ENCODE measurements at places on chromosomes 2 and 18. TPM values are rescaled to one million over a fixed set of nuclear protein-coding genes. Genes with fewer than 3 reads are reported as not detected.

Gene DYNAP
- not detected for total RNA-seq

Gene NEB
- total RNA-seq: 0.31 TPM

Gene COPS8
- total RNA-seq: 39.5 TPM

Gene SERPINB3
- not detected for total RNA-seq

Gene ESPNL
- total RNA-seq: 0.13 TPM

Gene SLC9A4
- total RNA-seq: 0.08 TPM

Gene RGPD4
- not detected for total RNA-seq

Gene PTPRN
- total RNA-seq: 0.16 TPM

Gene CCDC141
- total RNA-seq: 19.5 TPM

Gene WDCP
- 23.2 TPM for total RNA-seq

DNA sequence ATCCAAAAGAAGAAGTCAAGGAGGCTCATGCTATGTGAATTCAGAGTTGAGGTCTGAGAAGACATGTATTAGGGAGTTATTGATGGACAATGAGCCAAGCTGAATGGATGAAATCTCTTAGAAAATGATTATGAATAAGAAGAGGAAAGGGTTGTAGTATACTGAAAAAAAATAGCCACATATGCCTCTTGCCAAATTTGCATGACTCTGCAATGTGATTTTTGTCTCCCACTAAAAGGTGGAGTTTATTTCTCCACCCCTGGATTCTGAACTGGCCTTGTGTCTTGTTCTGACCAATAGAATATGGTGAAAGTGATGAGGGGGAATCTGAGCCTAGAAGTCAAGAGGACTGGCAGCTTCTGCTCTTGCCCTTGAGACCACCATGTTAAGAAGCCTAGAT is 8.6 kb upstream of the ERICH2 start:
- DNase-seq: no peak
- H3K4me1 ChIP-seq: no peaks in the 10 kb centered on the region
- H3K4me3 ChIP-seq: no peak overlapping the region
- H3K27me3 ChIP-seq: peaks cover 6% of the 10 kb centered on the region
- H3K36me3 ChIP-seq: no peaks in the 10 kb centered on the region

- peak overlapping the region; percentile 17 for H3K27ac ChIP-seq
- H3K4me3 ChIP-seq: peak overlapping the region; percentile 95
- no peaks in the 10 kb centered on the region for H3K27me3 ChIP-seq
- DNase-seq: no peak
Measured at GRCh38 chr2:162071001-162071400, 3.0 kb downstream of the DPP4 start.

DNA sequence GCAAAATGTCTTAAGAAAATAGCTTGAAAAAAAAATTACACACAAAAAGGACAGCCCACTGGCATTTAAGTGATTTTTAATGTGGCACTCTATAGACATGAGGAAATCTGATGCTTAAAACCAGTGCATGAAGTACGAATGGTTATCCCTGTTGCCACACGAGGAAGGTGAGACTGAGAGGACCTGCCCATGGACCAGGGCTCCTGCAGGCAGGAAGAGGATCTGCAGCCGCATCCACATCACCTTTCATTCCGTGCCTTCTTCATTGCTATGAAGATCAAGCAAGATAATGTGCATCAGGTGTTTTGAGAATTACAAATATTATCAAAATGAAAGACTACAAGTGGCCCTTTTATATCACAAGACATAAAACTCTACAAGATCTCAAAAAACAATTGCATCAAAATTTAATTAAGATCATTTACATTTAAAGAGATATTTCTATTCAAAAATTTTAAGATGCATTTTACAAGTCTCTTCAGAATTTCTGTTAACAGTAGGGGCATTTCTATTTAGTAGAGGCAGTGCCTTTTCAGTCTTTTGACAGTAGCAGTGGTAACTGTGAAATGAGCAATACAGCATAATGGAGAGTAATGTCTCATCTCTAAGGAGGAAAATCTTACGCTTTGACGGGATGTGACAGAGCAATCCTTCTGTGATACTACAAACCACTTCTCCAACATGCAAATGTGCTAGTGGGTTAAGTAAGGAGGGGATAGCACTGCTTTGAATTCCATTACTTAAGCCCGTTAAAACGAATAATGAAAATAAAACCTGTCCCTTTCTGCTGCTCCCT is 83.4 kb downstream of the SLC5A7 start:
- H3K4me3 ChIP-seq: no peak overlapping the region
- no peak overlapping the region for H3K27ac ChIP-seq
- DNase-seq: no peak

GRCh38 chr2:122007577-122007976 is 252.1 kb downstream of the TSN start:
- no peak overlapping the region for H3K27ac ChIP-seq
- no peak for DNase-seq
- no peaks in the 10 kb centered on the region for H3K4me1 ChIP-seq
- no peaks in the 10 kb centered on the region for H3K36me3 ChIP-seq

- H3K36me3 ChIP-seq: no peaks in the 10 kb centered on the region
- H3K27ac ChIP-seq: no peak overlapping the region
- H3K4me3 ChIP-seq: no peak overlapping the region
- no peaks in the 10 kb centered on the region for H3K4me1 ChIP-seq
- H3K27me3 ChIP-seq: no peaks in the 10 kb centered on the region
- DNase-seq: no peak
Measured at GRCh38 chr2:139613264-139613663, 833.1 kb upstream of the NXPH2 start.

DNA sequence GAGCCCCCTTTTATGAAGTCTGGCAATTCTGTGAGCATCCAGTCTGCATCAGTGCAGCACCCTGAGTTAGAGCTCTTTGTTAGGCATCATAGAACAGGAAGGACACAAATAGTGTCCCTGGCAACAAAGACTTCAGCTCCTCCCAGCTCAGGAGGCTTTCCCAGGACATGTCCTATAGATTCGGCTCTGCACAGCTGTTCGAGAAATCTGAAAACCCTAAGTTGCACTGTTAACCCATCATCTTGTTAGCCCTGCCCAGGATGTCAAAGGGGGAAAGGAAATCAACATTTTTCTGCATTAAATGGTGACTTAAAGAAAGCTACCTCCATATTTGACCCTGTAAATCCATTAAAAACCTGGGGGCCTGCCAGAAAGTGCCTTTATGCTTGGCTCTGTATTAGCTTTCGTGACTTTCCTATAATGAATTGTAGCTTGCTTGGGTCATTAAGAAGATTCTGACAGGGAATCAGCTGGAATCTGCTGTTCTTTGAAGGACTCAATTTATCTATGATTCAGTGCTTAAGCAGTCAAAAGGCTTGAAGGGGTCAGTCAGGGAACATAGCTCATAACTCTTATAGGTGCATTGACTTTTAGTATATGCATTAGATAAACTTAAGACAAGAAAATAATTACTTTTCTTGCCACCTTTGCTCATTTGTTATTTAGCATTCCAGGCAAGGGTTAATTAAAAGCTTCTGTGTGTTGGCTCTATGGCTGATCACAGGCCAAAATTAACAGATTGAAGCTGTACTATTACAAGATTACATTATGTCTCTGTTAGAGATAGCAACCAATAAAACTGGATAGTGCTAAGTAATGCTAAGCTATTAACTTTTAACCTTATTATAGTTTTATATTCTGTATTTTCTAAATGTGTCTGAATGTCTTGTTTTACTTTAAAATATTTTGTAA is 20.6 kb downstream of the ERMN start:
- no peak overlapping the region for H3K4me3 ChIP-seq
- DNase-seq: no peak
- H3K4me1 ChIP-seq: peaks cover 23% of the 10 kb centered on the region
- H3K27ac ChIP-seq: no peak overlapping the region
- H3K27me3 ChIP-seq: peaks cover 12% of the 10 kb centered on the region
- H3K36me3 ChIP-seq: no peaks in the 10 kb centered on the region

DNA sequence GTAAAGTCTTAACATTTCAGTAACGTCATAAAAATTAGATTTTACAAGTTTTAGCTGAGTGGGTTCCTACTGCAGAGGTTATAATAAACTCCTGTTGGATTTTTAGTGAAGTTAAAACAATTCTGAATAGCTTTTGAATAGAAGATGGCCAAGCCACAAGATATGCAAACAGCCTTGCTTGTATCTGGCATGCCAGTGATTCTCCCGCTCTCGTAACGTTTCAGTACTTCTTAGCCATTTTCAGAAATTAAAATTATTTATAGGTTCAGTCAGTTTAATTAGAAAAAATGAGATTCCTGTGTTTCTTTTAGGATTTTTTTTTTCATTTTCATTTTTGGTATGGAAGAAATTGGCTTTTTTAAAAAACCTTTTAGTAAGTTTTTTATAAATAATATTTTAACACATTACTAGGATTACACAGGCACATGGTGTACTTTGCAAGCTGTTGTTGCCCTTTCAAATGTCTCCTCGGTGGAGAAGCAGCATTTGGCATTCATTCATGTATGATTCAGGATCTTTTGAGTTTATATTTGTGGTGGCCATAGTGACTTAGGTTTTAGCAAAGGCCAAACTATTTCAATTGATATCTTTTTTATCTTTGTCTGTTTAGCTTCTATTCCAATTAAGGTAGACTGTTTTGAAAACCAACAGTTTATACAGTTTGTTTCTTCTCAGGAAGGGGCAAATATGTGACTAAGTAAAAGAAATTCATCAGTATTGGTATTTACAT is 30.6 kb upstream of the RND3 start:
- no peaks in the 10 kb centered on the region for H3K27me3 ChIP-seq
- no peaks in the 10 kb centered on the region for H3K4me1 ChIP-seq
- no peak overlapping the region for H3K27ac ChIP-seq
- no peak overlapping the region for H3K4me3 ChIP-seq
- H3K36me3 ChIP-seq: no peaks in the 10 kb centered on the region

- no peak overlapping the region for H3K4me3 ChIP-seq
- DNase-seq: no peak
- H3K27me3 ChIP-seq: no peaks in the 10 kb centered on the region
- H3K27ac ChIP-seq: no peak overlapping the region
Measured at GRCh38 chr2:120567128-120567527, 168.5 kb upstream of the GLI2 start.

DNA sequence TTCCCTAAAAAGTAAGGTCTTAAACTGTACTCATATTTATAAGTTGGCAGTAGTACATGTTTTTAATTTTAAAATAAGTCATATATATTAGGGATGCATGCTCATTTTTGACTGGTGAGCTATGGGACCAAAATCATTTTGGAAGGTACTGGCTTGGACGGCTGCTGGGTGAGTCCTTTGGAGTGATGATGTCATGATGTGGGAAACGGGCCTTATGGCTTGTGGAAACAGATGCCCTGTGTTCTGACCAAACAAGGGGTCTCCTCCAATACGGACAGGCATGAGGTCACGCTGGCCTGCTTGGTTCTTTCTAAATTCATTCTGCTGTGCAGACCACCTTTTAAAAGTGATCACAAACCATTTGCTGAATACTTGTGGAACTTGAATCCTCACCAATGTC is 109.2 kb upstream of the MGAT5 start:
- peaks cover 11% of the 10 kb centered on the region for H3K36me3 ChIP-seq
- no peak overlapping the region for H3K4me3 ChIP-seq
- H3K27me3 ChIP-seq: no peaks in the 10 kb centered on the region

- H3K4me3 ChIP-seq: no peak overlapping the region
- H3K27me3 ChIP-seq: peaks cover 39% of the 10 kb centered on the region
- no peak overlapping the region for H3K27ac ChIP-seq
- H3K4me1 ChIP-seq: no peaks in the 10 kb centered on the region
- no peak for DNase-seq
- H3K36me3 ChIP-seq: no peaks in the 10 kb centered on the region
Measured at GRCh38 chr2:62687636-62688035, 17.9 kb upstream of the EHBP1 start.

DNA sequence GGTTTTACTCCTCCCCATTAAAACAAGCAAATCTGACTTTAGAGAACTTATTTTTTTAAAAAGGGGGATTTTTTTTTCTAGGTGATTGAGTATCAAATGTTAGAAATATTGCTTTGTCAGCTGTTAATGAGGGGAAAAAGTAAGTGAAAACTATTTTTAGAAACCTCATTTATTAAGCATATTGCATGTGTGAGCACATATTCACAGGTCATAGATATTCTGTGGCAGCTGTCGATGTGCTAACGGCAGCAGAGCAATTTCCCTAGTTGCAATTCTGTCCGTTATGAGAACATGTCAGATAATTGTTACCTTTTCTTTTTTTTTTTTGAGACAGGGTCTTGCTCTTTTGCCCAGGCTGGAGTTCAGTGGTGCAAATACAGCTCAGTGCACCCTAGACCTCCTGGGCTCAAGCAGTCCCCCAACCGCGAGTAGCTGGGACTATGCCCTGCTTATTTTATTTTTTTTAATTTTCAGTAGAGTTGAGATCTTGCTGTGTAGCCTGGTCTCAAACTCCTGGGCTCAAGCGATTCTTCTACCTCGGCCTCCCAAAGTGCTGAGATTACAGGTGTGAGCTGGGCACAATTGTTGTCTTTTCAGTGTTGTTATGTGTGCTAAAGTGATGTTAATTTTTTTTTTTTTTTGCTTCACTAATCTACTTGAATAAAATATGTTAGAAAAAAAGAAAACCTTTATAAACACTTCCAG is 69.8 kb downstream of the MTA3 start:
- no peak overlapping the region for H3K4me3 ChIP-seq
- peaks cover 16% of the 10 kb centered on the region for H3K4me1 ChIP-seq
- H3K36me3 ChIP-seq: no peaks in the 10 kb centered on the region
- no peak overlapping the region for H3K27ac ChIP-seq

DNA sequence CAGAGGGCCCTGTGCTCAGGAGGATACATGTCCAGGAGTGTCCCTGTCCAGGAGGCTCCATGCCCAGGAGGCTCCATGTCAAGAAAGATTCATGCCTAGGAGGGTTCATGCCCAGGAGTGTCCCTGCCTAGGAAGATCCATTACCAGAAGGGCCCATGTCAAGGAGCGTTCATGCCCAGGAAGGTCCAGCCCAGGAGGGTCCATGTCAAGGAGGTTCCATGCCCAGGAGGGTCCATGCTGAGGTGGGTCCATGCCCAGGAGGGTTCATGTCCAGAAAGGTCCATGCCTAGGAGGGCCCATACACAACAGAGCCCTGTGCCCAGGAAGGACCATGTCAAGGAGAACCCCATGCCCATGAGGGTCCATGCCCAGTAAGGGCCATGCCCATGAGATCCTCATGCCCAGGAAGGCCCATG is 7.0 kb downstream of the GPR35 start:
- peaks cover 53% of the 10 kb centered on the region for H3K36me3 ChIP-seq
- no peak for DNase-seq
- H3K27ac ChIP-seq: no peak overlapping the region
- no peak overlapping the region for H3K4me3 ChIP-seq

DNA sequence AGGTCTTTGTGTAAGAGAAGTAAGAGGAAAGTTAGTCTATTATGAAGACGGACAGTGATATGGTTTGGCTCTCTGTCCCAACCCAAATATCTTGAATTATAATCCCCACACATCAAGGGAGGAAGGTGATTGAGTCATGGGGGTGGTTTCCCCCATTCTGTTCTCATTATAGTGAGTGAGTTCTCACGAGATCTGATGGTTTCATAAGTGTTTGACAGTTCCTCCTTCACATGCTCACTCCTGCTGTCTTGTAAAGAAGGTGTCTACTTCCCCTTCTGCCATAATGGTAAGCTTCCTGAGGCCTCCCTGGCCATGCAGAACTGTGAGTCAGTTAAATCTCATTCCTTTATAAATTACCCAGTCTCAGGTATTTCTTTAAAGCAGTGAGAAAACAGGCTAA is 67.6 kb downstream of the NEURL3 start:
- no peak overlapping the region for H3K27ac ChIP-seq
- no peaks in the 10 kb centered on the region for H3K36me3 ChIP-seq
- H3K27me3 ChIP-seq: peaks cover 8% of the 10 kb centered on the region
